ENCODE measurements at places on chromosomes 4 and X. TPM values are rescaled to one million over a fixed set of nuclear protein-coding genes. Genes with fewer than 3 reads are reported as not detected.

IL1RAPL1 gene
- total RNA-seq: 10.3 TPM

DNA sequence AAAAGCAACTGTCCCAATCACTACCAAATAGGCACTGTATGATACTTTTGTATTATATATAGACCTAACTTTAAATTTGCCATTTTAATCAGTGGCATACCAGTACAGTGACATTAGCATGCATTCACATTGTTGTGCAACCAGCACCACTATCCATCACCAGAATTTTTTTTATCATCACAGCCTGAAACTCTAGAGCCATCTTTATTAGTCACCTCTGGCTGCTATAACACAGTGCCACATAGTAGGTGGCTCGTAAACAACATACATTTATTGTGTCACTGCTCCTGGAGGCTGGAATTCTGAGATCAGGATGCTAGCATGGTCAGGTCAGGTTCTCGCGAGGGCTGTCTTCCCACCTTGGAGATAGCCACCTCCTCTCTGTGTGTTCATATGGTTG, 188.4 kb upstream of the GALNT7 start:
- DNase-seq: no peak

DNA sequence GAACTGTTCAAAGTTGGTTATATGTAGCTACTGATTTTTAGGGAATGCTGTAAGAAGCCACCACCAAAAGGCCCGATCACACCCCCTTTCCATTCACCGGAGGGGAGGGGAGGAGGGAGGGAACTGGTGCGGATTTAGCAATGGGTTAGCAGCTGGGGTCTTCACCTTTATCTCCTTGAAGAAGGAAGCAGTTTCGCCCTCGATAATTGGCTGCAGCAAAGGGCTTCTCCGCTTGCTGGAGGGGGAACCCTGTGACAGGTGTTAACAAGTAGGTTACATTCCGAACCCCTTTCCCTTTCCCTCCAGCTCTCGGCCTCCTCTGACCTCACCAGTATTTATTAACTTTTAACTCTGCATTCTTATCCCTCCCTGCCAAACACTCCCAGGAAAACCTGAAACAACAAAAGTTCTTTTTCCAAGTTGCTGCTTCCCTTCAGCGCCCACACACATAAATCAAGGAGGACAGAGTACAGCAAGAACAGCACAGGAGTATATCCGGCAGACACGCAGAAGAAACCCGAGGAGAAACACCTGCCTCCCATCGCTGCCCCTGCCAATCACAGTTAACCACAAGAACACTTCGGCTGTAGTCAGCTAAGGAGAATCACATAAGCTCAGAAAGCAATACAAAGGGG, 39.8 kb upstream of the NAP1L5 start:
- DNase-seq: no peak

DNA sequence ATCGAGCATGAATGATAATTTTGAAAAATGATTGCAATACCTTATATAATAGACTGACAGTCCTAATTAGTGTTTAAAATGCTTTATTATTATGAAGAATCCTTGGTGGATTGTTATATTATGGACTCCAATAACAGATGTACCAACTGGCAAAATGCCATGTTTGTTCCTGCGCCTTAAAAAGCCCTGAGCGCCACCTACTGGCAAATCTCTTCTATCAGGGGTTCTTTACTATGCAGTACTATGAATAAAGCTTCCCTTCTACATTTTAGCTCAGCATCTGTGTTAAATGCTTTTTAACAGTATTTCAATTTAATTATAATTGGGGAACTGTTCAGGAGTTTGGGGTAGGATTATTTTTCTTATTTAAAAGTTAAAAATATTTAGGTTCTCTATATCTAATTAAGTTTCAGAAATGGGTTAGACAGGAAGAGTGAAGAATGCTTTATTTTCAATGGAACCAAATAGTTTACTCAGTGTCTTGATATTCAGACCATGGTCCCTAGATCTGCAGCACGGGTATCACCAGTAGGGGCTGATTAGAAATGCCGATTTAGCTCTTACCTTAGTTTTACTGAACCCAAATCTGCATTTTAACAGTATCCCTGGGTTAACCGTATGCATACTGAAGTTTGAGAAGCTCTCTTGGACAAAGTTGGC, 20.0 kb downstream of the CFAP97 start:
- peak; percentile 87 for DNase-seq

GRCh38 chr4:37389967-37390580, 145.5 kb downstream of the NWD2 start:
- DNase-seq: no peak

MSX1 gene
- total RNA-seq: 7.5 TPM

FATE1 gene
- 0.36 TPM for total RNA-seq

- no peak for DNase-seq
Measured at GRCh38 chr4:53619431-53619830, 28.1 kb upstream of the LNX1 start.

GRCh38 chr4:91935217-91935616, 368.5 kb upstream of the GRID2 start:
- no peak for DNase-seq

ARAP2 gene
- total RNA-seq: 26.0 TPM

FTSJ1 gene
- 30.6 TPM for total RNA-seq

PRSS48 gene
- not detected for total RNA-seq

MED12 gene
- 65.1 TPM for total RNA-seq

DNA sequence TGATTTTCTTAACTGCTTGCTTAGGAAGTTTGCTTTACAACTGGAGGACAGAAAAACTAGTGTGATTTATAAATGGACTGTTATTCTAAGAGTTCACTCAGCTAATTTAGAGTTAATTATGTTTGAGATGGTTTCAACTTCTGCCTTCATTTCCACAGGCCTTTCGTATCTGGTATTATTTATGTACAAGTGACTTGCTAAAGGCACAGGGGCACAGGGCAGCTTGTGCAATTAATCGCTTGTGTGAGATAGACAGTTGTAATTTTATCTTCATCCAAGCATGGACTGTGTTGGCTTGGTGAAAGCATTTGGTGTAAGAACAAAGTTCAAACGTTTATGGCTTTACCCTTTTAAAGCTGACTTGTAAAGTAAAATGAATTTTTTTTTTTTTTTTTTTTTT, 38.3 kb downstream of the GPAT3 start:
- no peak for DNase-seq

DNA sequence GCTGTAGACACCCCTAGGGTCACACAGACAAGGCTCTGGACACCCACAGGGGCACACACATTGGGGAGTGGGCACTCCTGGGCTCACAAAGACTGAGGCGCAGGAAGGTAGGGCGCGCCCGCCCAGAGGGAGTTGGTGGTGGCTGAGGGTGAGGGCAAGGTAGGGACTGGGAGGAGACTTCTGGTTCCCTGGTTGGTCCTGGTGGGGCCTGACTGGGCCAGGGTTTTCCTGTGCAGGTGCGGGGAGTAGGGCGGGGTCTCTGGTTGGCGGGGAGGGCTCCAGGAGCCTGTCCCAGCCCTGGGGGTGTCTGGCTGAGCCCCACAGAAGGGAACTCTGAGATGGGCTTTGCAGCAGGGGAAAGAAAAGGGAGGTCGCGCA, 6.7 kb upstream of the WAS start:
- no peak for DNase-seq

OTUD6A gene
- not detected for total RNA-seq

All from sciatic nerve (tissue), 2 donors.